ENCODE measurements at places on chromosomes 2 and 18.

- DNase-seq, result no peak
Observed at GRCh38 chr2:160375802-160376469, 117.7 kb downstream of the RBMS1 start.

- DNase-seq, result no peak
Observed at GRCh38 chr2:40209761-40210160, 242.1 kb downstream of the SLC8A1 start.

DNA sequence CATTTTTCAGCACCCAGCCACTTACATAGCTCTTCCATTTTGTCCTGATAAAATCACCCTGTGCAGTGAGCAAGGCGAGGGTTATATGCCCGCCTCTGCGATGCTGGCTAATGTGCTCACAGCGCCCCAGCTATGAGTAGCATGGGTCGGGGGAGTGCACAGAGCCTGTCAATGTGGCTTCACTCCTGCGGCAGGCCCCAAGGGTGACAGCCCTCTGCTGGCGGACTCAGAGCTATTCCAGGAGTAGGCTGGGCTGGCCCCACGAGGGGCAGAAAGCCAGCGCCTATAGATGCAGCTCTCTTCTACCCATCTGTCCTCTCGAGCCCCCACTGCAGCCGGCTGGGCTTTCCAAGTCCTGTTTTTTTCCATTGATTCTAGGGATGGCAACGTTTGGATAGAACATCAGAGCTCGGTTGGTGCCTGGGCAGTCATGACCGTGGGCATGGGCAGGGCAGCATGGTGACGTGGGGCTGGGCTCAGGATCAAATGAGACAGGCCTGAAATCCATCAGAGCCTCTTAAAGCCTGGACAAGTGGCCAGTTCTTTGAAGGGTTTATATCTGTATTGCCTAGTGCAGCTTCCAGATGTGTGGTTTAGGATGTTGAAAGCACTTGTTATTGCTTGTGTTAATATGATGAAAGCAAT is 134.7 kb downstream of the MCFD2 start:
- no peak for DNase-seq

DNA sequence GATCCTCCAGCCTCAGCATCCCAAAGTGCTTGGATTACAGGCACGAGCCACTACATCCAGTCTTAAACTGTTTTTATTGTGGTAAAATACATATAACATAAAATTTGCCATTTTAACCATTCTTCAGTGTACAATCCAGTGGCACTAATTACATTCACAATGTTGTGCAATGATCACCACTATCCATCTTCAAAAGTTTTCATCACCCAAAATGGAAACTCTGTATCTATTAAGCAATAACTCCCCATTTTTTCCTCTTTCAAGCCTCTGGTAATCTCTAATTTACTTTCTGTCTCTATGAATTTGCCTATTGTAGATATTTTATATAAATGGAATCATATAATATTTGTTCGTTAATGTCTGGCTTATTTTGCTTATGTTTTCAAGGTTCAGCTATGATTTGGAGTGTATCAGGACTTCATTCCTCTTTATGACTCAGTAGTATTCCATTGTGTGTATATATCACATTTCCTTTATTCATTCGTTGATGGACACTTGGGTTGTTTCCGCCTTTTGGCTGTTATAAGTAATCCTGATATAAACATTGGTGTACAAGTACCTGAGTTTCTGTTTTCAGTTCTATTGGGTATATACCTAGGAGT is 71.8 kb downstream of the GFPT1 start:
- DNase-seq, result no peak

DNA sequence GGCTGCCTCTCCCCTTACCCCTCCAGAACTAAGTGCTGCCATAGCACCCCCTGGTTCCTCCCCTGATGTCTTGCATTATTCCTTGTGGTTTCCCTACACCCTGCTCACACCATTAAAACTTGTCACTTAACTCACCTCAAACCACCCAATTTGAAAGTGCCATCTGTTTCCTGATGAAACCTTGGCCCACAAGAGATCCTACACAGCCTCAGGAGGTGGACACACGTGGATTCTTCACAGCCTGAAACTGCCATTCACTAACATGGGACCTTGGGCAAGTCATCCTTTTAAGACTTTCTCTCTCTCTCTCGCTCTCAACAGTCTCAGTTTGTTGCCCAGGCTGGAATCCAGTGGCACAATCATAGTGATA is 27.5 kb upstream of the FAM124B start:
- no peak for DNase-seq

DNA sequence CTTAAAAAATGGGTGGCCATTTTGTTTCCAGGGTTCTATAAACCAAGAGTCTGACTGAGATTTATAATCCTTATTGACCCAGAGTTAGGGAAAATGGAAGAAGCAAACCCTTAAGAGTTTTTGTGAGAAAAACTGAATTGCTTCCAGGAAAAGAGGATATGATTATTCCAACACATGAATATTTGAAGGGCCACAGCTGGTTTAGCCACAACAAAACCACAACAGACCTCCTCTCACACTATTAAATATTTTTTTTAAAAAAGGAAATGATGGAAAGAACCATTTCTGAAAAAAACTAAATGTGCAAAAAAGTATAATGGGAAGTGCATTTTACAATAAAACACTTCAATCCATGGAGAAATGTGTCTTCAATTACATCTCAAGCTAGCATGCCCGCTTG is 182.7 kb downstream of the ETAA1 start:
- DNase-seq, result no peak

GRCh38 chr2:41716497-41716896 is 331.3 kb upstream of the PKDCC start:
- no peak for DNase-seq

GRCh38 chr2:45224321-45224992 is 215.2 kb upstream of the SIX2 start:
- no peak for DNase-seq

DNA sequence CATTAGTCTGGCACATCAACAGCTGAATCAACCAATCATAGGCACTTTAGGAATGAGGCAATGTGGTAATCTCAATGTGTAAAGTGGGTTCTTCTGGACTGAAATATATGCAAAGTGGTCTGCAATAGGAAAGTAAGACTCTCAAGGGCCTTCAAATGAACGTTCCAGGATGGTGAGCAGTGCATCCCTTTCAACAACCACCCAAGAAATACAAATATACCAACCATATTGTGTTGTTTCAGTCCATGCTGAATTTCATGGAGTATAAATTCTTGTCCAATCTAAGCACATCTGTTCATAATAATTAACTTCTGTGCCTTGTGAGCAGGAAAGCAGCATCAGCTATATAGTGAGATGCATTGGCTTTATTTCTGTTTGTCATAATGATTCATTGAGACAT is 556.2 kb downstream of the THSD7B start:
- no peak for DNase-seq

DNA sequence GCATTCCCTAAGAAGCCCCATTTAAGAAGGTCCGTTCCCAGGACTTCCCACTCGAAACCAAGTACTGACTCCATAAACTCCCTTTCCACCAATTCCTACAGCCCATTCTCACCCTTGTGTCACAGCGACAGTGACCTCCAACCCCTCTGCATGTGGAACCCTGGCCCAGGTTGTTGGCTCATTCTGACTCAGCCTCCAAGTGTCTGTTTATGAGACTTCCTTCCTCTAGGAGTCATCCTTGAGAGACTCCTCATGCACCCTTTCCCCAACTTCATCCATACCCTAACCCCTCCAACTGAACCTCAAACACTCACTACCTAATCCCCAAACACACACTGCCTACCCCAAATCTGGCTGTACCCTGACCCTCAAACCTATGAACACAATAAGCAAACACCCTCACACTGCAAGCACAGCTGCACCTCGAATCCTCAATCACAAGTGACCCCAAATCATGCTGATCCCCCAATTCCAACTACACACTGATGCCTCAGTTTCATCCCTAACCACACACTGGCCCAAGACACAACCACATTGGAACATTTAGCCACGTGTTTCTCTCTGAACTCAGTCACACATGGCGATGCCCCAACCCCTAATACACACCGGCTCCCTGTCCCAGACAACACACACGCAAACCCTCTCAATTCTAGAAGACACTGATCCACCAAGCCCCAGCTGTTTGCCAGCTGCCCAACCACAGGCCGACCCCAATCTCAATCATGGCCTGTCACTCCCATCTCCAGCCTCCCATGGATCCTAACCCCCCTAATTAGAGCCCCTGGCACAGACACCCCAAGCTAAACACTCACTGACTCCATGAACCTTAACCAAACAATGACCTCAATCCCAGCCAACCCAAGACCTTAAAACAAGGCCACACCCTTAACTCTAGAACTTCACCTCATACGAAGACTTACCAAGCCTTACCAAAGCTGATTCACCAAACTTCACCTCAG is 219.6 kb downstream of the CYP26B1 start:
- peak; percentile 7 for DNase-seq

- DNase-seq, result no peak
Observed at GRCh38 chr2:6602471-6602870, 263.2 kb downstream of the CMPK2 start.

DNA sequence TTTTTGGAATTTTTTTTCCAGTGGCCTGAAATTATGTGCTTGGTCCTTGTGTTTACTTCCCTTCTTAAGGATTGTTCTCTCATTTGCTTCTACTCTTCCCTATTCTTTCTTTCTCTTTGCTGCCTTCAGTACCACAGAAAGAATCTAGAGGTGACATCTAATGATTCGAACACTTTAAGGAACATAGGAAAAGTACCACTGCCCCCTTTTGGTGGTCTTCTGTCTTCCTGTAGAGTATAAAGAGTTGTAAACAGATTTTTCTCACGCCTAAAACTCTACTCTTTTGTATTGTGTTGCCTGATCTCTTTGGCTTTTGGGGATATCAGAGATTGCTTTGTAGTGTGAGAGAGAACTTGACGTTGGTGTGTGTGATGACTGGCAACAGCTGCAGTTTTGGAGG is 7.0 kb upstream of the SCTR start:
- no peak for DNase-seq

DNA sequence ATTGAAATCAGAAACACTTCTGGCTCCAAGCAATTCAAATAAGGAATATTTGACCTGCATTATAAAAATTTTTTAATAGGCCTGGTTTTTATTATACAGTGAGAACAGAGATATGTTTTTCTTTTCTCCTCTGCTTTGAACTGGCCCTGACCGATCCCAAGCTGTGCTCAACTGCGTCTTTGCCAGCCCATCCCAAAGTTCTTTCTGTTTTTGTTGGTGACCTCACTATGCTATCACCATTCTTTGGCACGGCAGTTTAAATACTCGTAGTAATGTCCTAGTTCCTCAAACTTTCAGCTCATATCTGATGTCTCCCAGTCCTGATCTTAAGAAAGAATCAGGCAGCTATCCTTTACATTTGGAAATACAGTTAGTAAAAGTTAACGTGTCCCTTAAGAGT is 42.3 kb upstream of the NETO1 start:
- no peak for DNase-seq

- DNase-seq, result no peak
Observed at GRCh38 chr2:67566958-67567635, 170.0 kb downstream of the ETAA1 start.

DNA sequence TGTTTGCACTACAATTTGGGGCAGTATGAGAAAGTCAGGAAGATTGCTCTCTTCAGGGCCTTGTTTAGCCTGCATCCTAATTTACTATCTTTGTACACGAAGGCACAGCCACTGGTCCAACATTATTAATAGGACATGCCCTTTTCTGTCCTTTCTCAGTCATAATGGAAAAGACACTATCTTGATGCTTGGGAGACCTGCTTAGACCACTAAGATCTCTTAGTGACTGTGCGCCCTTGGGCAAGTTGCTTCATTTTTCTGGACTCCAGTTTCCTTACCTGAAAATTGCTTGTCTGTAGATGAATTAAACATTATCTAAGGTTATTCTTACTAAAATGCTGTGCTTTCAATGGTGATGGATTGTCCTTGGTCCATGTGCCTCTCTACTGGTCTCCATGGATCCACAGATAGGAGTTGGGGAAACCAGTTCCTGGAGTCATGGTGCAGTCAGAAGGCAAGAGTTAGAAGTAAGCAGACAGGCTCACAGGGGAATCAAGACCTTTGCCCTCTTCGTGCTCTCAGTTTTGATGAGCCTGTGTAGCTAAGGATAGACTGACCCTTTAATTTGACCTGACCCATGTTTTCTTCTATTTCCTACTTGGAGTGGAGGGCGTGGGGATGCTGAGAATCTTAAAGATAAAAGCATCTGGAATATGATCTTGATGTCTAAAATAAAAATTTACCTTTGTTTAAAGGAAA is 114.0 kb downstream of the RAPGEF4 start:
- DNase-seq, result no peak

DNA sequence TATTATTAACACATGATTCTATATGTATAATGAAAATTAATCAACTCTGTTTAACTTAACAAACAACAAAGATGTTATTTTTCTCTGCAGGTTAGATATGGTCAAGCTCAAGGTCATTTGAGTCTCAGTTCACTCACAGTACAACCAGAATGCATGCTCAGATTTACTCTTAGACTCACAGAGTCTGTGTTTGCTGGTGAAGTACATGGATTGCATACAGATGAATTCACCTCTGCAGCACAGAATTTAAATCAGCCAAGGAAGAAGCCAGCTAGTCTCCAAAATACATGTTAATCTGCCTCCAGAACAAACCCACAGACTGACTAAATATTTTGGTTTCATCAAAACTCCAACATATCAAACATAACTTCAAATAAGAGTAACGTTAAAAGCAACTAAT is 424.5 kb downstream of the RAD51AP2 start:
- no peak for DNase-seq

DNA sequence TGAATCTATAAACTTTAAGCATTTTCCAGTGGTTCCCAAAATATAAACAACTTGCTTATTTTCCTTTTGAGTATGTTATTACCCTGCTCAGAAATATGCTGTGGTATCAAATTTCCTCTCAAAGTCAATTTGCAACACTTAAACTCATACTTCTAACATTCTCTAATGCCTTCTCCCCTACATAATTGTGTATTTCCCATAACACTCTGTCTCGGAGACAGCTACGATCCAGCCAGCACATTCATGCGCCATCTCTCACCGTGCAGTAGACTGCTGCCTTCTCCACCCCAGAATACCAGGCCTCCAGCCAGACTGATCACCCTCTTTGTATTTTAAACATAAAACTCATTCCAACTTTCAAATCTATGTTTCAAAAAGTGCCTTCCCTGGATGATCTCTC is 41.8 kb downstream of the TIMM21 start:
- DNase-seq, result no peak

- peak; percentile 9 for DNase-seq
Observed at GRCh38 chr2:70895249-70895648, 40.5 kb upstream of the ATP6V1B1 start.

- DNase-seq, result no peak
Observed at GRCh38 chr18:22024924-22025323, 144.5 kb upstream of the GATA6 start.

DNA sequence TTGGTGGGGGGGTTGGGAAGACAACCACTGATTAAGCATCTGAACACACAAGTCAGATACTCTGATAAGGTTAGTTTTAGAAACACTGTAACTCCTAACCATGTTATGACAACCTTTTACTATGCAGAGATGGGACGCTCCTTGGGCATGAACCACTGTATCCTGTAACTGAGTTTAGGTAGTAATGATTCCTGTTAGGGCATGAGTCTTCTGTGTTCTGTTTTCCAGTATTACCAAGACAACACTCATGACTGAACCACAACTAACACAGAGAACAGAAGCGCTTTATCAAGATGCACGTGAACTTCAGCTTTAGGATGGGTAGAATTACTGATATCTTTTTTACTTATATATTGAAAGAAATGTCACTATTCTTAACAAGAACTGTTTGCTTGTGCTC is 14.1 kb upstream of the CREB1 start:
- no peak for DNase-seq

All from GM10248 (cell line).